ENCODE measurements at places on chromosomes 1 and 21. TPM values are rescaled to one million over a fixed set of nuclear protein-coding genes. Genes with fewer than 3 reads are reported as not detected.

The NCAM2 gene
- 24.0 TPM for total RNA-seq

The ZBTB18 gene
- total RNA-seq, result 112 TPM

The LCE1C gene
- total RNA-seq, result not detected

The KCNQ4 gene
- 7.2 TPM for total RNA-seq
